Esophagus squamous epithelium (tissue), 5 donors: ENCODE measurements at places on chromosomes 6 and 20.
A peak's percentile ranks its signal among the peaks of the same experiment; 100 is the strongest.

GRCh38 chr6:91088515-91088914 lies 501.6 kb upstream of the MAP3K7 start:
- DNase-seq: no peak

DNA sequence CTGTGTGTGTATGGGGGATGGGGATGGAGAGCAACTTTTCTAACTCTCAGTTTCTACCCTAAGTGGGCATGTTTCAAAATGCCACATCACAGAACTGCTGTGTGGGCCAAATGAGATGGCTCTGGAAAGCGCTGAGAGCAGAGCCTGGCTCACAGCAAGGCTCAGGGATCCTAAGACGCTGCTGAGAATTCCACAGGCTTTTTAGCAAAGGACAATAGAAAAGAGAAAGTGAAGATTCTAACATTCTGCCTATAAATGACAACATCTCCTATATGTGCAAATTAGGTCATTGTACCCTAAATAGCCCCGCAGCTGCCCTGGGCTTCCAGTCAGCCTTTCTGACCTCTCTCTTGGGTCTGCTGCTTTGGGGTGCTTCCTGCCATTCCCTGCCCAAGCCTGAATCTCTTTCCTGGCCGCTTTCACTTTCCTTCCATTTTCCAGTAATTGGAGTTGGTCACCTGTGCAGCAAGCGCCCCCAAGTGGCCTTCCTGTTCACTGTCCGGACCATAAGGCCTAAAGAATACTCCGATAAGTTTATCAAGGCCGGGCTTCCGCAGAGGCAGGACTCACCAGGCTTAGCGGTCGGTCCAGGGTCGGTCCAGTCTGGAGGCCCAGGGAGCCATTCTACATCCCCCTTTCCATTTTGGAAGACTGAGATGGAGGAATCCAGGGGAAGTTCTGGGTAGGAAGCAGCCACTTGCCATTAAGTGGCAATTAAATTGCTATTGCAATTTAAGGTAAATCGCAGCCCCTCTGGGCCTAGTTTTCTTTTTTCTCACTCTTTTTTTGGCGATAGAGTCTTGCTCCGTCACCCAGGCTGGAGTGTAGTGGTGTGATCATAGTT lies 6.7 kb upstream of the DDR1 start:
- peak; percentile 39 for DNase-seq

DNA sequence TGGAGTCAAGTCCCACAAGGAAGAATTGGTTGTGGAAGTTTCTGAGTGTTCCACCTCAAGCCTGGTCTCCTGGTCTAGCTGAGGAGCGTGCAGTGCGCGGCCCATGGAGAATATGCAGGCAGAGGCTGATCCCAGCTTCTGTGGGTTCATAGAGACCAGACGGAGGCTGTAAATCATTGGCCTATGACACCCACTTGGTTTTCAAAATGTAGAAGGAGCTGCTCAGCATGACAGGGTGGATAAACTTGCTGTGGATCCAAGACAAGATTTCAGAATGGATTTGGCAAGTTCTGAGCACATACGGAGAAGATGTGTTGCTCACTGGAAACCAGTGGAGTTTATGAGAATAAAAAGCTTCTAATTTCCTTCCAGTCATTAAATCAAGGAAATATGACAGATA lies 744 bp downstream of the KIF25 start:
- DNase-seq: no peak

DNA sequence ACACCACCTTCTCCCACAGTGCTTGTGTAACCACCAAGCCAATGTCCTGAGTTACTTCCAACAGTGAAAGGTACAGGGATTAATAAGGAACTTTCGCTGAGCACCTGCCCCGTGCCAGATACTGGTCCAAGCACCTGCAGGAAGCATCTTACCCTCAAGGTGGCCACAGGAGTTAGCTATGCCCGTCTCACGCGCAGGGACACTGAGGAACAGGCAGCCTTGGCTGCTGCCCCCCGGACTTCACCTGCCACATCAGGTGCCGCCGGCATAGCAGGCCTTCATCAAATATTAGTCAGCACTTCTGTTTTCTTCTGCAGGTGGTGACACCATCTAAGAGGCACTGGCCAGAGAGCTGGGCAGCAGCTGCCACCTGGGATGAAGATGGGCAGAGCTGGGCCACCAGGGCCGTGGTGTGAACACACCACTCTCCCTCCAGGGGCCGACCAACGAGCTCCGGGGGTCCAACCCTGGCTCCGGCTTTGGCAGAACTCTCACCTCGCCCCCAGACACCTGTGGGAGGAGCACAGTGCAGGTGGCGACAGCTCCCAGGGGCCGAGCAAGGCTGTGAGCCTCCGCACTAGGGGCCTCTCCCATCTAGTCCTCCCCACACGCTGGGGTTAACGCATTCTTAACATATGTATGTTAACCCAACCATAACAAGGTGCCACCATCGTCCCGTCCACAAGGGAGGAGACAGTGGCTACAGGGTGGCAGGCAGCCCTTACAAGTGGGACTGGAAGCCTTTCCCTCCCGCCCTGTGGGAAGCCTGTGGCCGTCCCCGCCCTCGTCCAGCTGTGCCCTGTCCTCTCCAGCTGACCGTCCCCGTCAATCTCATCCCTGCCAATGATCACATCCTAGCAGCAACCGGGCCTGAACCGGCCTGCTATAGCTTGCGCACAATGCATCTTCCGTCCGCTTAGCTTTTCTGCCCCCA lies 2.9 kb upstream of the PPDPF start:
- no peak for DNase-seq

DNA sequence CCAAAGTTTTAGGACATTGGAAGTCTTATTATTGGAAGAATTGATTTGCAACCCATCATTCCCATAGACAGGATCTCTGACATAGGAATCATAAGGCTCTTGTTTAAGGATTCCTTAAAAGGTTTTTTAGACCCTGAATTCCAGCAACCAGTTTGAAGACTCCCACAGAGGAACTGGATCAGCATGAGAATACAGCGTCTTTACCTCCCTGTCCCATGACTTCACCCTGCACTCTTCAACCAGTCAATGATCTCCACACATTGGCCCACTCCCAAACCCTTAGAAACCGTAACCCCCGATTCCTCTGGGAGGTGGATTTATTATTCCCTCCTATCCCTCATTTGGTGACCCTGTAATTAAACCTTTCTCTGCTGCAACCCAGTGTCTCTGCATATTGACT lies 150.7 kb upstream of the PLCB4 start:
- no peak for DNase-seq

DNA sequence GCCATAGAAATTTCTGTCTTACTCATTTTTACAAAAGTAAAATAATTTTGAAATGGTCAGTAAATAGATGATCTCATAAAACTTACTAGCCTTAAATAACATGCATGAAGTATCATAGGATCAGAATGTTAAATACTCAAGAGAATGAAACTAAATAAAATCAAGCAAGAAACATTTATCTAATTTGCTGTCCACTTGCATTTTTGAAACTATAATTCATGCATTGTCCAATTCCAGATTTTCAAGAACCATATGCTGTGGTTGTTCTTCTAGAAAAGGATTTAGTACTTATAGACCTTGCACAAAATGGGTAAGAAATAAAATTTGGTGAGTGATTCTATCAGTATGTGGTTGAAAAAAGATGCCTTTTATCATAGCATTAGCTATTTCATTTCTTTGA lies 107.0 kb downstream of the STXBP5 start:
- DNase-seq: no peak

- no peak for DNase-seq
Observed at GRCh38 chr6:23630726-23631635, 495.0 kb upstream of the NRSN1 start.

DNA sequence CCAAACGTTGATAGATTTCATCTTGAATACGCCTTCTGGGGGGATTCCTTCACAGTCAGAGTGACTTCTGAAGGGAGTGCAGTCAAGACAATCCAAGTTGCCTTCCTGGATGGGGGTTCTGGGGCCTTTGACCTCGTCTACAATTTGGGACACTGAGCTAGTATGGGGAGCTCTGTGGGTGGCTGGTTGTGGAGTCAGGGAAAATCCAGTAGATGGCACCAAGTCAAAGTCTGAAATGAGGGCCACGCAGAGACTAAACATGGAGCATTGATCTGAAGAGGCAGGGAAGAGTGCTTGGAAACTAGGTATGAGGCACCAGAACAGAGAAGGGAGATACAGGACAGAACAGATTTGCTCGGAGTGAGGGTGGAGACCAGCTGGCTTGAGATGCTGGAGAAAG lies 43.6 kb upstream of the CCN6 start:
- no peak for DNase-seq

GRCh38 chr20:33830371-33830770 lies 19.2 kb downstream of the CHMP4B start:
- no peak for DNase-seq

- no peak for DNase-seq
Observed at GRCh38 chr6:168250250-168250649, 69.3 kb downstream of the DACT2 start.

DNA sequence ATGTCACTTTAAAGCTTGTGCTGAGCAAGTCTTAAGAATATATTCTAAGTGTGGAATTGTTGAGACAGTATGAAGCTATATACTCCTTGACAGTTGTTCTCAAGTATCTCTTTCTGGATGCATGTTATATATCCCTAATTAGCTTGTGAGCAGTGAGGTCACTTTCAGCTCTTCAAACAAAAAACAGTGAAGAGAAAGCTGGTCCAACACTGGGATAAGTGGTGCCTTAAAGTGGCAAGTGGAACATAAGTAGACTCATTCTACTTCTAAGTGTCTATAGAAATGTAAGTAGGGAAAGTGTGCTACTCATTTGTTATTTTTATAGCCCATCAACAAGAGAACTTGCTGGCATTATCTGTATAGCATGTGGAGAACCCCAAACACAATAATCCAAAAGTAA lies 133.1 kb upstream of the BACH2 start:
- no peak for DNase-seq

DNA sequence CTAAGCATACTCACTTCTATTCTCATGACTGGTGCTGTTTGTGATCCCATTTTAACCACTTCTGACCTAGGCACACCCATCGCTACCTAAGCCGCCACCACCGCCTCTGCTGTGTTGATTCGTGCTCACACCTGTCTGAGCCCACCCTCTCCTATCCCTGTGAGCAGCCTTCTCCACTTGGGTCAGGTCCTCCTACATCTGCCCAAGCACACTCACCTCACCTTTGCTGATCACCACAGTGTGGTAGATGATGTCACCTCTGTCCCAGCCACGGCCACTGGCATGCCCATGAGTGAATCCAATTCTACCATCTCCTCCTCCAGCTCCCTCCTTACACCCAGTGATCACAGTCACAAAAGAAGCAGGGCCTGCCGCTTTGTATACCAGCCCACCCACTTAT lies 20.8 kb downstream of the MUC22 start:
- DNase-seq: no peak

GRCh38 chr6:136801581-136801980 lies 9.3 kb upstream of the MAP3K5 start:
- no peak for DNase-seq
